Activated CD8-positive, alpha-beta memory T cell treated with anti-CD3 and anti-CD28 coated beads for 24 hours (primary cell): ENCODE measurements at places on chromosomes 6 and 20.

DNA sequence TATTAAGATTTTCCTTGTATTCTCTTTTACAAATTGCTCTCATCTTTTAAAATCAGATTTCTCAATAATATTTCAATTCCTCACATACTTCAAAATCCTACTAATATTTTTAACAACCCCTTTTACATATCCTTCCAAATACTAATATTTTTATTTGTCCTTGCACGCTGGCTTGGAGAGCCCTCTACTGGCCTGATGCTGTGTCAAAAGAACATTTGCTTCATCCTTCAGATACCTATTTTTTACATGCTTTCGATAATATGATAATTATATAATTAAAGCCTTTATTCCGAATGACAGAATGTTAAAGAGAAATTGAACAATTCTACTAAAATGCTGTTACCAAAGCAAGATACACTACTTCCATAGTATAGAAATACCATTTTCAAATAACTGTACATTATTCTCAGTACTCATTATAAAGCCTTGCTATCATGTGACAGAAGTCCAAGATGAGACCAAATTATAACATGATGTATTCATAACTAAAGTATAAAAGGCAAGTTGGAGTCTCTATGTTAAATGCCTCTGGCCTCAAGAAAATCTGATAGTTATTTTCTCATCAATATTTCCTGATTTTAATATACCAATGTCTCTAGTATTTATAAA, 39.0 kb upstream of the PLN start:
- no peak for DNase-seq

DNA sequence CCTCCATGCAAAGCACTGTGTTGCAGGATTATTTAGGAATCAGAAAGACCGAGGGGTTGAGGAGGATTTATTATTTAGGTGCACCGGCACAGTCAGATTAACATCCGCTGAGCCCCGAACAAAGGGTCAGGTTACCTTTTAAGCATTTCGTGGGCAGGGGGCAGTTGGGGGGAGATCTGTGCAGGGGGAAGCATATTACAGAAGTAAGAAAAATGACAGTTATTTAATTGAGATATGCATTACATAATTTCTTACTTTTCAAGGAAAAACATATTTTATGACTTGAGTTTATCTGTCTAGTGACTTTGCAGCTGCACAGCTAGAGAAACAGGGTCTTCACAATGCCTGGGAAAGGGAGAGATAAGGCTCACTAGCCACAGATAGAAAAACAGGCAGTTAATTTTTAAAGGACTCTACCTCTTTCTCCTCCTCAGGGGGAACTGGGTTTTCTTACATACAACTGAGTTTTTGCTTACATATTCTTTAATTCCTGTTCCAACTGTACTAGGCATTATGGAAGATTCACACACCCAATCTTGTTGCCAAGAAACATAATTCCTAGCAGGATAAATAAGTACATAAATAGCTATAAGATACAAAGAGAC, 1.7 kb upstream of the HINT3 start:
- no peak for DNase-seq

- no peak for DNase-seq
These were observed 105.3 kb upstream of the TAB2 start for GRCh38 chr6:149212206-149212605.

GRCh38 chr6:124793398-124793797, 168.8 kb upstream of the RNF217 start:
- DNase-seq: no peak

- DNase-seq: no peak
These were observed 146.2 kb downstream of the TBX18 start for GRCh38 chr6:84618046-84618752.

DNA sequence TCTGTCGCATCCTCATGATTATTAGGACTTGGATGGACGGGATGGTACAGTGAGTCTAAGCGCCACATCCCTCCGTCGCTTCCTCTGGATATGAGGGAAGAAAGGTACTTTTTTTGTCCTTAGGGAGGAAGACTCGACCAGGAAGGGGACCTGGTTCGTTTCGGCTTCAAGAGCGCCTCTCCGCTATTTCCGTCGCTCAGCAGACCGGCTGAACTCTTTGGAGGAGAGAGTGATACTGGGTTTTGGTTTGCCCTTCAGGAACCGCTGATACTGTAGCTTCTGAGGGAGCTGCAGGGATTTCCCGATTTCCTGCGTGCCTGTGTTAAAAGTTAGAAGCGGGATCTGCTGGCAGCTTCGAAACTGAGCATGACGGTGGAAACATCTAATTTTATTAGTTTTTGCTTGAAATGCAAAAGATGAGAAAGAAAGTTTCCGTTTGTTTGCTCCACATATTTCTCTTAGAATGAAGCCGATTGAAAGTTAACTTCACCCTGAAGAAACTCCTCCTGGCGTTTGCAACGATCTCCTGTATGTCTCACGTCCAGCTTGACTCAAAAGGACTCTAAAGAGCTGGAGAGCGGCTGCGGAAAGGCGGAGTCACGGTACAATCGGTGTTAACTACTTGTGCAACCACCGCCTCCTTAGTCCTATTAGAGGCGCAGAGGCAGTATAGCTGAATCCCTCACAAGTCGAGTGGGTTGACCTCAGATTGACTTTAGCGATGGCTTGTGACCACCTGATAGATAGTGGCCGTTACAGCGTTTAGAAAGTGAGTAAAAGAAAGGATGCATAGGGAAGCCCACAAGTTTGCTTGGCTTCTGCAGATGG, 129.4 kb downstream of the TRIM27 start:
- no peak for DNase-seq

DNA sequence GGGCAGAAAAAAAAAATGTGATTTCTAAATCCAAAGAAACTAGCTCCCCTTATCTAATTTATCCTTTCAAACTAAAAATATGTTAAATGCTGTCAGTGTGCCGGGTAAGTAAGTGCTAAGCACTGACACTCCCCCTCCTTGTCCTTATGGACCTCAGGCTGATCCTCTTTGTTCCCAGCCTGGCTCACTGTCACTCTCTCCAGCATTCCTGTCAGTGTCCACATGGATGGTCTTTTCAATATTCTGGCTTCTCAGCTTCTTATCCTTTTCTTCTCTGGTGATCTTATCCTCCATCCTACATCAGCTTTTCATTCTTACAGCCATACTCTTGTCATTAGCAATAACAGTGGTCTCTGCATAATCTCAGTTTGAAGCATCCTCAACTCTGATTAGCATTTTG, 55.0 kb downstream of the BCKDHB start:
- no peak for DNase-seq

- peak; percentile 79 for DNase-seq
These were observed 127.4 kb upstream of the AFDN start for GRCh38 chr6:167699141-167699931.

GRCh38 chr6:154538640-154539191, 28.2 kb upstream of the CNKSR3 start:
- no peak for DNase-seq

DNA sequence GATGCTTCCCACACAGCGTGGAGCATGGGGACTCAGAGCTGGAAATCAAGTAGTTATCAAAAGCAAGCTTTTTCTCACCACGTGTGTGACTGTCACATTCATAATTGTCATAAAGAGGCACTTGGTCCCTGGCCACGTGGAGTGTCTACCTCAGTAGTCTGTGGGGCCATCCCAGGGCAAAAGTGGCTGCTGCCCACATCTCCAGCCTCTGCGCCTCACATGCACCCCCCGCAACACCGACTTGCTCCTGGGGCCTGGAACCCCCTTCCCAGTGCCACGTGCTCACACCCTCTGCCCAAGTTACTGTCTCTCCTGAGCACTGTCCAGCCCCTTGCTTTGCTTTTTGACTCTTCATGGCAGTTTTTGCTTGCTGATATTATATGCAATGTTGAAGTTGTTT, 133.2 kb upstream of the SNX9 start:
- DNase-seq: no peak

DNA sequence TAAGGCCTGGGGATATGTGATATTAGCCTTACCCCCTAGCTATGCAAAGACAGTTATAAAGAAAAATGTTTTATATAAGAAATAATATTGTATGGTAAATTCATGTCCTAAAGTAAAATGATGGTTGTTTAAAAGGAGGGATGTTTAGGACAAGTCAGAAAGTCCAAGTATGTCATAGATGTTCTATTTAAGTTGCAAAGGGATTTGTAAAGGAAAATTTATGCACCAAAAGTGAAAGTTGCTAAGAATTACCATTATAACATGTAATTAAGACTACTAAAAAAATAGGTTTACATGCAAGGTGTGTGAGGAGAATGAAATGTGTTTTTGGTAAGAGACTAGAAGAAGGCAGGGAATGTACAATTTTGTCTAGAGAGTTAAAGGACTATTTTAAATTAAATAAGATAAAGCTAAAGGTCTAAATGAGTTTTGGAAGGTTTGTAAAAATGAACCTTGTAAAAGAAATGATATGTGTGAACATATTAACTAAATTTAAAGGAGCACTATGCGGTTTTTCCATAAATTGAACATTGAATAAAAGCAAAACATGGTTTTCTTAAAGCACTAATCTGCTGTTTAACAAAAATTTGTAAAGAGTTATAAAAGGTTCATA, 22.7 kb upstream of the GOPC start:
- no peak for DNase-seq

DNA sequence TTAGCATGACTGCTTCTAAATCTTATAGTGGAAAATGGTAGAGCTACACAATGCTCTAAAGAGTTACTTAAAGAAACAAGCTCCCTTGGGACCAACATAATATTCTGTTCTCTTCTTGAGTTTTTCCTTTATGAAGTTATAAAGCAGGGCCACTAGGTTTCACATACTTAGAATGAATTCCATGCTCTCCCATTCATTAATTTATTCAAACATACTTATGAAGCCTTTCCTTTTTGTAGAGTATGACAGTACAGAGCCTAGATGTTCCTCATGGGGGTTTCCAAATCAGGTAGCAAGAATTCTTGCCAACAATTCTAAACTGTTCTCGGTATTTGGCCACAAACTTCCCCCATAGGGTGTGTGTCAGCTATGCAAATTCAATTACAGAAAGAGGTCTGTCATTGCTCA, 20.6 kb upstream of the FABP7 start:
- no peak for DNase-seq

GRCh38 chr6:124888581-124889371, 73.5 kb upstream of the RNF217 start:
- no peak for DNase-seq

GRCh38 chr6:37277001-37277409, 19.1 kb upstream of the TMEM217 start:
- DNase-seq: no peak

- DNase-seq: no peak
These were observed 106.1 kb upstream of the JAG1 start for GRCh38 chr20:10779911-10780310.

DNA sequence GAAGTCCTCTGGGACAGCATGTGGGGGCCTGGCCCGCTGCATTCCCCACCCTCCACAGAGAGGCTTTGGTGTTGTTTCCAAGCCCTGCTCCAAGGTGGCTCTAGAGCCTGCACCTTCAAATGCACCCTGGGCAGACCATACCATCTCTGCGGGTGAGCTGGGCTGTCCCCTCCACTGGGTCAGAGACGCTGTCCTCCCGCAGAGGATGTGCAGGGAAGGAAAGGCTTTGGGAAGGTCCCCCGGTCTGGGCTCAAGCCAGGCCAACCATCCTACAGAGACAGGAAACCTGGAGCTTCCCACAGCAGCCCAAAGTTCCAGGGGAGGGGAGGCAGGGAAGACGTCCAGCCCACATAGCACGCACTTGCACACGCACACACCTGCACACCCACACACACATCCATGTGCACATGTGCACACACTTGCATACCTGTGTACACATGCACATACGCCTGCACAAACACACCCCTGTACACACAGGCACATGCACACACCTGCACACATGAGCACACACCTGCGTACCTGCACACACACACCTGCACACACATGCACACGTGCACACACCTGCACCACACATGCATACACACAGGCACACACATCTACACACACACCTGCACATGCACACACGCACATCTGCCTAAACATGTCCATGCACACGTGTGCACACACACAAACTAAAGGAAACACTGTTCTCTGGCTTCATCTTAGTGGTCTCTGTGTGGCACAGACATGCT, 155.4 kb downstream of the ERMARD start:
- DNase-seq: no peak

- DNase-seq: no peak
These were observed 64.6 kb upstream of the TXNDC5 start for GRCh38 chr6:7974938-7975763.

DNA sequence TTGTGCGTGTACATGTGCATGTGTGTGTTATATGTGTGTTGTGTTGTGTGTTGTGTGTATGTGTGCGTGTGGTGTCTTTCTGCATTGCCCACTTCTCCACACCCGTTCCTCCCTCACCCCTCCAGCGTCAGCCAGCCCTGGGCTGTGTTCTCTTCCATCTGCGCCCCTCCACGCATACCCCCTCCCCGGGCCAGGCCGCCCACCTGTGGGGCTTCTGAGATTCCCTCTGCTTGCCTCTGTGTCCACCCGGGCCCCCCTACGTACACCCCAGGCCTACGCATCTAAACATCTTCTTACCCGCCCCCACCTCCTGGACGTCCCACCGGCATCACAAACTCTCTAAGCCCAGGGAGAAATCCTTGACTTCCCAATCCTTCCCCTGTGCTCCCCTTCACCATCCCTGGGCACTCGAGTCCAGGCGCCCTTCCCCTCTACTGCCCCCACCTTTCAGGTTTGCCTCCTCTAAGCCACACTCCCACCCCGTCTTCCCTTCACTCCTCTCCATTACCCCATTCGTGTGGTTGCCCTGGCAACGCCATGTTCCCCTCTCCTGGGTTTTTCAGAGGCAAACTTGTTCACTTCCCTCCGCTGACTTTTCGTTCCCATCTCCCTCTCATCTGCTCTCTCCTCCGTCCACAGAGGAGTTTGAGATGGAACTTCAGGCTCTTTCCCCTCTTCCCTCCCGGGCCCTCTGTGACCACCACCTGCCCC, 81.7 kb upstream of the NNAT start:
- DNase-seq: no peak

DNA sequence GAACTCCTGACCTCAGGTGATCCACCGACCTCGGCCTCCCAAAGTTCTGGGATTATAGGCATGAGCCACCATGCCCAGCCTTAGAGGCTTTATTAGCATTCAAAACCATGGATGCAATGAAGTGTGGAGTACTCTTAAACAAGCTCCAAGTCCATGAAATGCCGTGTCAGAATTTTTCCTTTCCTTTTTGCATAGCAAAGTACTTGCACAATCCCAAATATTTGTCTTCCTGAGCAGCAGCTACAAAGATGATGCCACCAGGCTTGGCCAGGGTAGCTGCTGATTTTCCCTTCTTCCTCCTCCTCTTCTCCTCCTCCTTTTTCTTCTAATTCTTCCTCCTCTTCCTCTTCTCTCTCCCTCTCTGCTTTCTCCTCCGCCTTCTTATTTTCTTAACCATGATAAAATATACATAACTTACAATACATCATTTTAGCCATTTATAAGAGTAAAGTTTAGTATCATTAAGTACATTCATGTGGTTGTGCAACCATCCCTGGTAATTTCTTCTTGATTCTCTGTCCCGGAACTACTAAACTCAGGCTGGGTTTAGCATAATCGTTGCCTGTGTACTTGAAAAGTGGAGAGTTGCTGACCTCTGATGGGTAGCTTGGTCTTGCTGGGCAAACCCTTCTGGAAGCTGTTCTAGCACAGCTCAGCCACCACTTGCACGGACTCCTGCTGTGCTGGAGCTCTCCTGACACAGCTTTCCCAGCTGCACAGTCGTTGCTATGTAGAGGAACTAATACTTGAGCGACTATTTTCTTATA, 20.3 kb downstream of the MUCL3 start:
- no peak for DNase-seq

GRCh38 chr20:5000263-5001173, 792 bp downstream of the SLC23A2 start:
- peak; percentile 65 for DNase-seq
